ENCODE measurements at places on chromosomes 5 and 9.

DNA sequence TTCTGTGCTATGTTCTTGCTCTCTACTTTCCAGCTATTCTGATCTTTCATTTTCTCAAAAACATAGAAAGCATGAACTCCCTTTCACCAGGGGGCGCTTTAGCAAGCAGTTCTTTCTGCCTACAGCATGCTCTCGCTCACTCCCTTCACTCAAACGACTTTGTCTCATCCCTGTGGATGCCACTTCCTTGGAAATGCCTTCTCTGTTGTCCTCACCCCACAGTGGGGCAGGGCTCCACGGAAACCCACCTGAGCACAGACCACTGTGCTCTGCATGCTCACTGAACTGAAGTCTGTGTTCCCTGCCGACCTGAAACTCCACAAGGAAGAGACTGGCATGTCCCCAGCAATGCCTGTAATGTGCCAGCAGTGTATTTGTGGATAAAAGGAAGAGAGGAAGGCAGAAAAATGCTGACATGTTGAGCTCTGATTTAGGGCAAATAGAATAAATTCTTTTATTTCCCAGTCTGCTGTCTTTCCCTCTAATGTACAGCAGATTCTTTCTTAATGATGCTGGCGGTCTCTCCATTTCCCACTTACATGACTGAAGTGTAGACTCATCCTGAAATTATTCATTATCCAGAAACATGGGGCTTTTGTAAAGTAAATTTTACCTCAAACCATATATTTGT is 4.9 kb upstream of the ROR2 start:
- no peak for DNase-seq

GRCh38 chr5:130061746-130062145 is 157.5 kb downstream of the CHSY3 start:
- DNase-seq, result no peak

- DNase-seq, result no peak
These were observed 72.0 kb downstream of the PDE8B start for GRCh38 chr5:77282337-77283027.

GRCh38 chr9:23582836-23583235 is 243.2 kb downstream of the ELAVL2 start:
- no peak for DNase-seq

DNA sequence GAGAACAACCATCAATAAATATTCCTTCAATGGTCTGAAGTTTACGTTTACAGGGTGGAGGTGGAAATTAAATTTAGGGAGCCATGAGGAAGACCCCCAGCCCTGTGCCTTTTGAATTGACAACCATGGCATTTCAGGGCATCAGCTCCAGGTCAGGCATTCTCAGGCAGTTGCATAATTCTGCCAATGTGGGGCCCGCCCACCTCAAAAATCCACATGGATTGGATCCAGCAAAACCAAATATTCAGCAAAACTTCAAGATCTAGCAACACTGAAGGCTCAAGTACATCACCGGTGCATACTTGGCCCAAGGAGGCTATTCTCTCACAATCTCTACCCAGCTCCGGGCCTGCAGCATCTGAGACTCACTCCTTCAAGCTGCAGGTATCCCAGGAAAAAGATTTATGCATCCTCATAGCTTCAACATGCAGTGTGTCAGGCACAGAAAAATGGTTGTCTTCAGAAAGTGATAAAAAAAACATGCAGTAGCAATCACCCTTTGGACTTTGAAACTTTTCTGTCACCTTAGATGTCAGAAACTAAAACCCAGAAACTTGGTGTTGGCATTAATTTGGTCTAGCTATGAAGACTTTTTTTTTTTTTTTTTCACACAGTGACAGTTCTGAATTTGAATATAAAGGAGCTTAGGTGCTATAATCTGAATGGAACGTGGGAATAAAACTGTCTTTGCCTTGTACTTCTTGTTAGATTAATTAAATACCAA is 21.4 kb upstream of the ANXA2R start:
- no peak for DNase-seq

DNA sequence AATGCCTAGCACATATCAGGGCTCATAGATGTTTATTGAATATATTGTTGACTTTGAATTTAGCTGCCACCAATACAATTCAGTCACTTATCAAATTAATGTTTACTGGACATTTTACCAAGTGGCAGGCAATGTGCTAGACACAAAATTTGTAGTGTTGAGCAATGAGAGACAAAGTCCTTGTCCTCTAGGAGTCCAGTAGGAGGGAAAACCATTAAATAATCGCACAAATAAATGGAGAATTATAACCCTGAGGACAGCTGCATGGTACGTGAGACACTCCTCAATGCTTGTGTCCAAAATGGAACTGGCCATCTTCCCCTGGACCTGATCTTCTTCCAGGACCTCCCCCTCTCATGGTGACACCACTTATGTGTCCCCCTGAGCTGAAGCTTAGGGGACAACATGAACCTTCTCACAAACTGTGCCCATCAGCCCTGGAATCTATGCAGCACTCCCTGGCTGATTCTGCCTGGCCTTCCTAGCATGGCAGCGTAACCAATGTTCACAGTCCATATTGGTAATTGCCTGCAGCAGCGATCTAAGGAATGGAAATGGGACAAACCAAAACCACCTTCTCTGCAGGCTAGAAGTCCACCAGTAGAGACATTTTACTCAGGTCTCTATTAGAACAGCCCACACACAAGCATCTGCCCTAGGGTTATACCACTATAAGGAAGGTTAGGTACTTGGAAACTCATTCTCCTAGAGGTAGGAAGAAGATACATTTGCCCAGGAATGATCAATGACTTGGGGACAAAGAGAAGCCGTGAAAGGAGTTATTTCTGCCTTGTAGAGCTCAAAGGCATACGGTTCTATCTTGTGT is 75.5 kb downstream of the FGF1 start:
- no peak for DNase-seq

DNA sequence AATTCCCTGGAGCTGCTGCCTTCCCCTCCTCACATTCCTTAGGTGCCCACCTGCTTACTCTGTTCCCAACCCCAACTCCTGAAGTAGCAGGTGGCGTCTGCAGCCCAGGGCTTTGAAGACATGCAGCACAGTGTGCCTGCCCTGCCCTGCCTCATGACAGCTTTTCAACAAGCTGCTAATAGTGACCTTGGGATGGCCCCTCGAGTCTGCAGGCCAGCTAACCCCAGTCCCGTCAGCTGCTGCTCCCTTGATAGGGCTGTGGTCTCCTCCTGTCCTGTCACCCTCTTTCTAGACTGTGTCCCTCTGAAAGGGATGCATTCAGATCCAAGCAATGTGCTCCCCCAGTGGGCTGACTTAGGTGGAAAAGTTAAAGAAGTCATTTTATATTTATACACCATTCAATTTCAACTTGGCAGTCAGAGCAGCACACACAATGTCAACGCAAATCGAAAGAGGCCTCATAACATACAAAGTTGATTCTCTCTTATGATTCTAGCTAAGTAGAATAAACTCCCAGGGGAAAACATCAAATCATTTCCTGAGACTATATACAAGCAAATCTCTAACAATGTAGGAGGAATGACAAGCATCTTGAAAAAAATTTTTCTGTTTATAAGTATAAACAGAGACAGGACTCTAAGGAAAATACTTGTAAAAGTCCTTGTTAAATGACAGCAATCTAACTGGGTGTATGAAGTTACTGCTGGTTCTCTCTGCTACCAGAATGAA is 37.9 kb downstream of the ADRB2 start:
- DNase-seq, result no peak

DNA sequence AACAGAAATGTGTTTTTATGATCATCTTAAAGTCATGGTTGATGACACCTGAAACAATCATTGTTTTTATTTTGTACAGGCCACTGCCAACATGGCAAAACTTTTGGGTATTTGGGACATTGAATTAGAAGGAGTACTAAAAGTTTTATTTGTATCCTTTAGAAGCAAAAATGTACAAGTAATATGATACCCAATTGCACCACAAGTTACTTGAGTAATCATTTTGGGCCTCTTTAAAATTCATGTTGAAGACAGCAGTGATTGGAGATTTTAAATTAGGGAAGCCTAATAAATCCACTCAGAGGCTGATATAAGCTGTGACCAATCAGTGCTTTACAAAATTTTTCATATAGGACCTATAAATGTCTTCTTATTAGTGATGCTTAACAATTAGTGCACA is 212.9 kb downstream of the MARCHF11 start:
- DNase-seq, result no peak
